WERI-Rb-1 (cell line): ENCODE measurements at places on chromosomes 12 and 14.
A peak's percentile ranks its signal among the peaks of the same experiment; 100 is the strongest.

- no peak for DNase-seq
Measured at GRCh38 chr14:71597955-71598660, 334.1 kb upstream of the RGS6 start.

DNA sequence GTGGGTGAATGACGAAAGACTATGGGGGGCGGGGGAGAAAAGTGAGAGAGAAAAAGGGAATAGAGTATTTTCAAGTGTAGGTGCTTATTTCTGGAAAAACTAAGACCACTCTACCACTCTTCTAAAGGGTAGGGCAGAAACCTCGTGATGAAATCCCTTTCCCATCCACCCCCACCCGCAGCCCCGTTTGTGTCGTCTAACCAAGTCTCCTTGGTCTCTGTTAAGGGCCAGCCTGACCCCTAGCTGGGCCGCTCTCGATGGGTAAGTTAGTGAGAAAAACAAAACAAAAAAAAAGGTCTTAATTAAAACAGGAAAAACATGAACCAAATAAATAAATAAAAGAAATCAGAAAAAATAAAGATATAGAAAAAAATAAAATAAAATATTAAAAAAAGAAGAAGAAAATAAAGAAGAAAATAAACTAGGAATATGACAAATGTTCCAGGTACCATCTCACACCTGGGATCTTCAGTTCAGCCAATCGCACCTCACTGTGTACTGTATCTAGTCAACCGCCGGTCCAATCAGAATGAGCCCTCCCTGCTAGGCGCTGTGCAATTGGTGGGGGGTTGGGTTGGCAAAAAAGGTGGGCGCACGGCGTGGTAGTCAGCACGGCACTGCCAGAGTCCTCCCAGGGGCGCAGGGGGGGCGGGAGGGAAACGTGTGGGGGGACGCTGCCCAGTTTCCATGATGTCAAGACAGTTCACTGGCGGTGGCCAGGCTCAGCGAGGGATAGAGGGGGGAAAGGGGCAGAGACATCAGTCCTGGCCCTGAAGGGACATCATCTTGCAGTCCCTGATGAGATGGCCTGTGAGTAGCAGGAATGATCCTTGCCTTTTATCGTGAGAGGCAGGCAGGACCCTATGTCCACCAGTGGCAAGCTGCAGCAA, 9.8 kb upstream of the CDH24 start:
- no peak for DNase-seq

- no peak for DNase-seq
Measured at GRCh38 chr14:68730811-68731425, 61.9 kb downstream of the ZFP36L1 start.

- DNase-seq: no peak
Measured at GRCh38 chr12:107026806-107027635, 40.1 kb upstream of the MTERF2 start.

DNA sequence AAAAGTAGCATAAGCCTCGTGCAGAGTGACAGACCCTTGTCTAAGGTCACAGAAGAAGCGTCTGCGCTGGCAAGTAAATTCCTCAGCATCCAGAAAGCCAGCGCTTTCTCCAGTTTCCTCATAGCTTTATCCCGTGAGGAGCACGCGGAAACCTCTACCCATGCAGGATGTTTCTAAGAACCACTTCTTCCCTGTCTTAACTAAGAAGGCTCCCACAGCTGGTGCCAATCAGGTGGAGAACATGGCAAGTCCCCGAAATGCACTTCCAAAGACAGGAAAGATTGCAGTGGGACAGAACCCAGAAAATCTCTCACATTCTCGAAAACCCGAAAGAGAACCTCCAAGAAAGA, 968 bp upstream of the ARID4A start:
- no peak for DNase-seq

- DNase-seq: no peak
Measured at GRCh38 chr12:57780284-57780897, 2.2 kb upstream of the TSFM start.

- no peak for DNase-seq
Measured at GRCh38 chr12:12157424-12157823, 86.7 kb downstream of the BCL2L14 start.

DNA sequence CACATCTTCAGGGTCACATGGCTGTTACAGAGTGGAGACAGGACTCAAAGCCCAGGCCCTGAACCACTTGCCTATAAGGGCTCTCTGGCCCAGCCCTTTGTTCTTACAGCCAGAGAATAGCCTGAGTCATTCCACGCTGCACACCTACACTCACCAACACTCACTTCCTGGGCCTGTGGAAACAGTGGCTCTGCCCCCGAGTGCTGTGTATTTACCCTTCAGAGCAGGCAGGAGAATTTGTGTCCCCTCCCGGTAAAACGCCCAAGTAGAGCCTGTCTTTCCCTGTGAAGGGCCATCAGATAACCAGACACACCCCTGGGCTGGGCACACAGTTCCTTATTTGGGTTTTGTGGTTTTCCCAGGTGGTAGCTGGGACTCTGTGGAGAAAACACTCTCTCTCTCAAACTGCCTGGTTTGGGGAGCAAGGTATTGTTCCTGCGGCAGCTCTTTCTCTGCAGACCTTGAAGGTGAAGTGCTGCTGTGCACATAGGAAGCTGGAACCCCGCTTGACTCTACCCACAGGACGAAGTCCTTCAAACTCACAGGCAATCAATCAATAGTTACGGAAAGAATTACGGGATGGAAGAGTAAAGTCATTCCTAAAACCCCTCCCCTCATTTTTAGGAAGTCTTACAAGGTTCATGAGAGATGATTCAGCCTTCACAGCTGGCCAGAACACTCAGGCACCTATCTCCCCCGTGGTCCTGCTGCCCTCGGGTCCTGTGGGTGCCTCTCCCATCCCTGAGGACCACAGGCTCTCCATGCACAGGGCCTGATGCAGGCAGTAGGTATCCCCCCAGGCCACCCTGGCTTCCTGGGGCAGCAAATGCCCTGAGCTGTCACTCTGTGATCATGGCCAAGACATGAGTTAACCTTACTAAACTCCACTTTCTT, 20.3 kb downstream of the FIGNL2 start:
- no peak for DNase-seq

GRCh38 chr12:9651265-9651729, 18.2 kb upstream of the CLEC2D start:
- no peak for DNase-seq

GRCh38 chr12:58814036-58814435, 106.3 kb downstream of the LRIG3 start:
- no peak for DNase-seq

- DNase-seq: no peak
Measured at GRCh38 chr14:64035143-64035542, 182.3 kb downstream of the SYNE2 start.

DNA sequence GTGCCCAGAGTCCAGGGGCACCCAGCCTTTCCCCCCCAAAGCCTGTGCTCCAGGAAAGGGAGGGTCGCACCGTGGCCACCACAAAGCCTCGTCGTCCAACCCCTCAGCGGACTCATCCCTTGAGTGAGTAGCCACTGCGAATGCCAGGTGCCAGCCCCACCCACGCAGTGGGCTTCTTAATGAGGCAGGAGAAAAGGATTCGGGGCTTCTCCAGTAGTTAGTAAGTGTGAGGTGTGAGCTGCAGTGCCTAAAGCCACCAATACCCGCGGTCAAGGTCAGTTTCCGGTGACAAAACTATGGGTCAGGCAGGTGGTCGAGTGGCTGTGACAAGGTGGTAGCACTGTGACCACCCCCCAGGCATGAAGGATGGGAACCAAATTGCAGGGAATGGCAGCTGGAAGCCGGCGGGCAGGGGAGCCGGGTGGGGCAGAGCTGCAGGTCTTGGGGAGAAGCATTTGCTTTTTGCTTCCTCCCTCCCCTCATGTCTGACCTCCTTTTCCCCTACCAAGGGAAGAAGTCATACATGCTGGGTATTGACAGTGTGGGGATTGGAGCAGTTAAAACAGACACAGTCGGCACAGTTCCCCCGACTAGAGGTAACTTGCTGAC, 8.0 kb downstream of the RAN start:
- DNase-seq: no peak

- no peak for DNase-seq
Measured at GRCh38 chr14:103149351-103150237, 26.3 kb downstream of the TNFAIP2 start.

DNA sequence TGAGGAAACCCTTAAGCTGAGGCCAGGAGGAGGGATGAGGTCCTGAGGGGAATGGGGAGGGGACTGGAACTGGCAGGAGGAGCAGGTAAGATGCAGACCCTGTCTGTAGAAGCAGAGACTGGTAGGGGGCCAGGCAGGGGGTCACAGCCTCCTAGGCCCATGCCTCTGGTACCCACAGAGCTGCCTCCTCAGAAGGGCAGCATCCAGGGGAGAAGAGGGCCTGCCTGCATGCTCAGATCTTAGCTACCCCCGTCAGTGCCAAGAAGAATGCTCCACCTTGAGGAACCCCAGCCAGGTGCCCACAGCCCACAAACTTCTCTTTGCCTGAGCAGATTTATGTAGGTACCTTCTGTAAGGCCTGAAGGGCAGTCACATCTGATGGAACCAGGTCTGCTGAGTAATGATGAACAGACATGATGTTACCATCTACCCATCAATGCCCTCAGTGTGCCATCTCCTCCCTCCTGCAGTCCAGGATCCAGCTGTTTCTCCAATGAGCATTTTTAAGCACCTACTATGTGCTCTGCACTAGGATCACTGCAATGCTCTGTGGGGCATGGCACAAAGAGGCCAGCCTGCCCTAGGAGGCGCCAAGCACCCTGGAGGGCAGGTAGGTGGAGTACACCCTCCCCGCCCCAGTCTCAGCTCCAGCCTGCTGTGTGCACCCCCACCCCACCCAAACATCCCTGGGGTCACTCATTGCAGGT, 24.8 kb upstream of the ZFP36L1 start:
- no peak for DNase-seq

DNA sequence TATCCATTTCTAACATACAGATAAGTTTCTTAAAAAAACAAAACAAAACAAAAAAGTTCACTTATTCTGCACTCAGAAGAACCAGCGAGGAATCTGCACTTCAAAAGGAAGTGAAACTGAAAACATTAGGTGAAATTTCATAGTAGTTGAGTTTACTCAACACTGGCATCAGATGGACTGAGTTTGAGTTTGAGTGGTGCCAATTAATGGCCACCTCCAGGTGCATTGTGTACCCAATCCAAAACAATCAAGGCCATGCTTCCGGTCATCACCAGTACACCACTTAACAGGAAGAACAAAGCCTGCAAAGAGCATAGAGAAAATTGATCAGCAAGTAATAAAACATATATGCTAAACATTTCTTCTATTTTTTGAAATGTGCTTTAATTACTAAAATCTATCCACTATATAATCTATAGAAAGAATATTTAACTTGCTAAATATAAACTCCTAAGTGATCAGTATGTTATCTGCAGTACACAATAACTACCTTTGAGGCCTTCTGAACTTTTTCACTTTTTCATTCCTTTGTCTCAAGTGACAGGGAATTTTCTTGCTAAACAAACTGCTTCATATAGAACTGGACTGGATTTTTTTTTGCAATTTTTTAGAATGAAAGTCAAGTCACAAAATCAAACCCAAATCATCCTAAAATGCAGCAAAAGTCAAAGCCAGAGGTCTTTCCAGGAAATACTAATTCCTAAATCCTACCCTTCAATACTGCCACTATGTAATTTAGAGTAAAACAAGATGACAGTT, 11.5 kb downstream of the SLC38A2 start:
- no peak for DNase-seq

DNA sequence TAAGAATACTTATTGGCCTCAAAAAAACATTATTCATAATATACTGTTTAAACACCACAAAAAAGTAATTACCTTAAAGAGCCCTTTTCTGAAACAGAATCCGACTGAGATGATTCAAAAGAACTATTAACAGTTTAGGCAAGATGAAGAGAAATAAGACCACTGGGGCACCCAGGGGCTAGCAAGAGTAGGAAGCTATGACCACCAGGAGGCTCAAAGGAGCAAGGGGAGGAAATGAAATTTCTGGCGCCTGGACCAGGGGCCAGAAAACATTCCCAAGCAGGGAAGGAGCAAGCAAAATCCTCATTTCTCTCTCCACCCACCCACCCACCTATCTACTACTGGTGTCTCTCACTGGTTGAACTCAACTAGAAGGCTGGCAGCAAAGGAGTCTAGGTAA, 6.3 kb upstream of the DCAF4 start:
- no peak for DNase-seq

DNA sequence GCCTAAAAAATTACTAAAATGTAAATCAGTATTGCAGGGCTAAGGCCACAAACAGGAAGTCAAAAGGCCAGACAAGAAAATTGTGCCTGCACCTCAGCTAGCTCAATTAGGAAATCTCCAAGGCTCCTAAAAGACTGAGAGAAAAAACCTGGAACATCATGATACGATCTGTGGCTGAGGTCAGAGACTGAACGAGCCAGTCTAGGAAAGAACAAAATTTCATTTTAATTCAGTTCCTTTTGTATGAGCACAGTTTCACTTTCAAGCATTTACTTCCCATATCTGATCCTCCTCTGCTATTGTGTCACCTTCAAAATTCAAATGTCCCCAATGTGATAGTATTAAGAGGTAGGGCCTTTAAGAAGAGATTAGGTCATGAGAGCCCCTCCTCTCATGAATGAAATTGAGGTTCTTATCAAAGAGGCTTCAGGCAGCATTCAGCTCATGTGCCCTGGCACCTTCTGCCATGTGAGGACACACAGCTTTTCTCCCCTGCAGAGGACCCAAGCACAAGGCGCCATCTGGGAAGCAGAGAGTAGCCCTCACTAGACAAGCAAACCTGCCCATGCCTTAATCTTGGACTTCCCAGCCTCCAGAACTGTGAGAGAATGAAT, 14.8 kb downstream of the PRKAB1 start:
- DNase-seq: peak; percentile 63

DNA sequence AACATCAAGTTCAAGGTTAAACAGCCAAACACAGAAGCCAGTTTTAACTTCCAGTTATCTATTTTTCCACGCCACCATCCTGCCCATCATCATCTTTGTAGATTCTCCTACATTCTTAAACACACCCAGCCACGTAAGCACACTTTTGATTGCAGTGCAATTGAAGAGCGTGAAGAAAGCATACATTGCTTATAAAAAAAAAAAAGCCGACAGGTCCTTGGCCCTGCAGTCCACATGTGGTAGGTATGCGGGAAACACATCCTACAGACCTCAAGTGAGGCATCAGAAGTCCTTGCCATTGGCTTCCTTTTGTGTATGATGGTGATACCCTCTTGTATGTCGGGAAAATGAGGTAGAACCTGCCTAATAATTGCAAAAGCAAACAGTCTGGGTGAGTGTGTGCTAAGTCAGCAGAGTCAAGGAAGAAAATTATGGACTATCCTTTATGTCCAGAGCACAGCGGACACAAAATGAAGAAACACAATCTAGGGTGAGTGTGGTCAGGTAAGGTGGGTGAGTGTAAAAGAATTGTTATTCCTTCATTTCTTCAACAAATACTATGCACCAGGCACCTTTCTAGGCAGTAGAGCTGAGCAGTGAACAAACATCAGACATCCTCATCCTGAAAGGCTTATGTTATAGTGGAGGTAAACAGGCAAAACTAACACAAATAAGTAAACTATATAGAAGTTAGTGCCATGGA, 51.5 kb downstream of the EID3 start:
- no peak for DNase-seq

DNA sequence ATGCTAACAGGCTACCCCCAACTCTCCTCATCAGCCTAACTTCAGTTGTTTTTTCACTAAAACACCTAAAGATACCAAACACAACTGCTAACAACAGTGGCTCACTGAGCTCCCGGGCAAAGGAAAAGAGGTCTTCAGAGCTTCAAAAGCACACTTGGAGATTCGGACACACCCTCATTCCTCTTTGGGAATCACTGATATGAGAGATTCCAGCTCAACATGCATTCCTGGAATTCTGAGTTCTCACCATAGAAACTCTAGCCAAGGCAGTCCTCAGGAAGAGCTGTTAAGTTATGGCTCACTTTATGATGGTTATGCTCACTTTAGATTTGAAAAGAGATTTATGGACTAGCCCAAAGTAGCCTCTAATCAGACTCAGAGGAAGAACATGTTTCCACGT, 40.1 kb downstream of the STXBP6 start:
- no peak for DNase-seq

GRCh38 chr12:124608450-124608870, 41.0 kb upstream of the NCOR2 start:
- DNase-seq: no peak
